ENCODE measurements at places on chromosomes 3 and 15.

- no peak for DNase-seq
Measured at GRCh38 chr3:62585861-62586260, 212.5 kb upstream of the FEZF2 start.

GRCh38 chr3:101876142-101876541, 26.8 kb downstream of the NFKBIZ start:
- no peak for DNase-seq

DNA sequence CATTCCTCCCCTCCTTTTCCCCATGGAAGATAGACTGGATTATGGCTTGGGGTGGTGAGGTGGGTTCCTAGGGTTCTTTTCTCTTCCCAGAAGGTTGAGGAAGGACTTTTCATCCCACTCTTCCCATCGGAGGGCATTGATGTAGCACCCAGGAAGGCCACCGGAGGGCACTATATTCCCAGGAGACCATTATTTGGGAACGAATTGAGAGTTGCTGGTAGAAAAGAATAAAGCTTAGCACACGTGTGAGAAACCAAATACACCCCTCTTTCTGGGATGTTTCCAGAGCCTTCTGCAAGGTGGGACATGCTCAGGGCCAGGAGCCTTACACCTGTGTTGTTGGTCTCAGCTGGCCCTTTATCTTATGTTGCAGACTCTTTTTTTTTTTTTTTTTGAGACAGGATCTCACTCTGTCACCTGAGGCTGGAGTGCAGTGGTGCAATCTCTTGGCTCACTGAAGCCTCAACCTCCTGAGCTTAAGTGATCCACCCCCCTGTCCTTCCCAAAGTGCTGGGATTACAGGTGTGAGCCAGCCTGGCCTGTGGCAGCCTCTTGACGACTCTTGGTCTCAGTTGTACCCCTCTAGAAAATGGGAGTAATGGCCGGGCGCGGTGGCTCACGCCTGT, 6.3 kb upstream of the CDC25A start:
- DNase-seq: peak; percentile 73

DNA sequence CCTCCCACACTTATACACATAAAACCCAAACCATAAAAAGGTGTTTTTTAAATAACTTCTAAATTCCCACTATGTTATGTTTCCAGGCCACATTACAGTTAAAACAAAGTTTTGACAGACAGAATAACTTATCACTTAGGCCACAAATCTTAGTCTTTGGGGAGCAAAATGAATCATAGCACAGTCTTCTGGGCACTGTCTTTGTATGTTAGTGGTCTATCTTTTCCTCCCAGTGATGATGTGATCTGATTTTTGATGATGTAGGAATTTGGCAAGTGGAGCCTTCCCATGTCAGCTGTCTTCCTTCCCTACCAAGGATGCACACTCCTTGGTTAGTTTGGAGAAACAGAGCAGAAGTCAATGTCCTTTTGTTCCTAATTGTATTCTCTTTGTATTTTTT, 67.3 kb downstream of the THSD4 start:
- DNase-seq: no peak

GRCh38 chr15:88428805-88429605, 38.2 kb downstream of the MRPL46 start:
- no peak for DNase-seq

DNA sequence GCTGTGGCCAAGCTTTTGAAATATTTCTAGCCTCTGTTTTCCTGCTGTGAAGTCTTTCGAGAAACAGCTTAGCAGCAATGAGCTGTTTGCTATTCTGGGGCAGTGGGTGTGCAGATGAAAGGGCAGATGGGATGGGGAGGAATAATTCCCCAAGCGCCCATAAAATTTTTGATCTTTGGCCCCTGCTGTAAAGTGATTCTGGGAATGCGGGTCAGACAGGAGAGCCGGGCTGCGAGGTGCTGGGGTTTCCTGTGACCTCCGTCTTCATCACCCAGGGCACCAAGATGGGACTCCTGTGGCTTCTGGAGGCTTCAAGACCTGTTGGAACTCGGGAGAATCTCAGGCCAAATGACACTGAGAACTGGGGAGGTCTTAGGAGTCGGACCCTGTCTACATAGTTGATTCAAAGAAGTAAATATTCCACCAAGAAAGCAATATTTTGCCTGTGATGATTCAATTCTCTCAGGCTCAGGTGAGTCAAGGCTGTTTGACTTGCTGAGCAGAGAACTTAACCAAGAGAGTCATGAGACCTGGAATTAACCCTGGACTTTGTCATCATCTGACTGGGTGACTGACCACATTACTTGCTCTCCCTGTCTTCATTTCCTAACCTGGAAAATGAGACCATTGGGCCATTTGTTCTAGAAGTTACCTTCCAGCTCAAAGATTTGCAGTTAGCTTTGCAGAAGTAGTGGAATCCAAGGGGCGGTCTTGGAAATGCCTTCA, 86.4 kb downstream of the POLR2M start:
- no peak for DNase-seq

DNA sequence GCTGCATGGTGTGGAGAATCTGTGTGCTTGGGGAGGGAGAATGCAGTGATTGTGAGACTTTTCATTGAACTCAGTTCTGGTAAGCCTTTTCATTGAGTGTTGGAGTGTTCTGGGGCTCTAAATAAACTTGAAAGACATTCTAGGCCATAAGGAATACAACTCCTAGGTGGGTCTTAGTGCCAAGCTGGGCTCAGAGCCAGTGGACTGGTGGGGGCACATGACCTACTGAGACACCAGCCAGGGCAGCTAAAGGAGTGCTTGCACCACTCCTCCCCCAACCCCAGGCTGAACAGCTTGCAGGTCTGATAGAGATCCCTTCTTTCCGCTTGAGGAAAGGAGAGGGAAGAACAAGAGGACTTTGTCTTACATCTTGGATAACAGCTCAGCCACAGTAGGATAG, 21.7 kb upstream of the KPNA4 start:
- DNase-seq: no peak

DNA sequence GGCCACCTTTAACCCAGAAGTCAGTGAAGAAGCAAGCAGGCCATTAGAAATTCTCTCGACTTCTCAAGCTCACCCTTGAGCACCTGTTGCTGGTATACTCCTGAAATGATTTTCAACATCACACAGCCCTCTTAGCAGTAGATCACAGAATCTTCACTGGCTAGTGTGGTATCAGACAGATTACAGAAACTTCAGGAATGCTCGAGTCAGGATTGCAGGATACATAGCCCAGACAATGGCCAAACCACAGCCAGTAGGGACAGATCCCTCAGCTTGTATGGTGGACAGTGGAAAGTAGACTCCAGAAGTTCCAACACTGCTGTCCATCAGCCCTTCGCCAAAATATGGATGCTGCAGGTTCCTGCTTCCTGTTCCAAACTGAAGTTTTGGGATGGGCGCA, 4.5 kb upstream of the KLHL40 start:
- no peak for DNase-seq

DNA sequence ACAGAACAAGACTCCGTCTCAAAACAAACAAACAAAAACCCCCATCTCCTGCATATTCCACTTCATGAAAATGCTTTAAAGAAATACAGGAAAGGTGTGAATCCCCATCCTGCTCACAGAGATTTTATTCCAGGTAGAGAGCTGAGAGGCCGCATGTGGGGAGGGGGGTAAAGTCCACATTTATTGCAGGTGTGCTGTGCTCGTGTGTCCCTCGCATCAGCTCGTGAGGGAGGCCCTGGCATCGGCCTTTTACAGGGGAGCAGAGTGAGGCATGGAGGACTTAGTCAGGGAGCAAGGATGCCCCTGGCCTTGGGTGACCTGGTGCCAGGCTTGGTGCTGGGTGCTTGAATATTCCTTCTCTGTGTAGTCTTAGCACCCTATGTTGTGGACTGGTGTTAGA, 413.5 kb upstream of the C2CD4B start:
- no peak for DNase-seq

DNA sequence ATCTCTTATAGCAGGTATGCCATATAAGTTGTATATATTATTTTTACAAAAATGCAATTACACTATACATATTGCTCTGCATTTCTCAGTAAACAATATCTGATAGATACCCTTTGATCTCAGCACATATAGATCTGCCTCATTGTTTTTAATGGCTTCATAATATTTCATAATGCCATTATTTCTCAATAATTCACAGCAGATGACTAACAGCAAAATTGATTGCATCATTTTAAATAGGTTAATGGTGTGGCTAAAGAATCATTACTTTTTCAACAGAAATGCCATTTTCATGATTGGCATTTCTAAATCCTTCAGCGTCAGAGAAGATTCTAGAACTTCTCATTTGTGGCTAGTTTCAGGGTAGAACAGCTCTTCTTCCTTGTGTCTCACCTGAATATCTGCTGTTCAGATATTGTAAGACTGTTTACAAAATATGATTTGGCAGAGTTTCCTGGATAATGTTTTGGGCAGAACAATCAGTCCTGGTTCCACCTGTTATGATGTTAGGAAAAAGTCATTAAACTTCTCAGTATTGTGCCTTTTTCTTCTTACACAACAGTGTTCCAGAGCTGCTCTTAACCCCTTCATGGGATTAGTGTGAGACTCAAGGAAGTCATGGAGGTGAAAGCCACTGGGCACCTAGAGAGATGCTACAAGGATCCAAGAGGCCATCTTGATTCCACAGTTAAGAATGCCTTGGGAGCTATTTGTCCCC, 397.6 kb upstream of the THBS1 start:
- DNase-seq: no peak

GRCh38 chr3:155631323-155632019, 113.4 kb downstream of the PLCH1 start:
- DNase-seq: no peak

DNA sequence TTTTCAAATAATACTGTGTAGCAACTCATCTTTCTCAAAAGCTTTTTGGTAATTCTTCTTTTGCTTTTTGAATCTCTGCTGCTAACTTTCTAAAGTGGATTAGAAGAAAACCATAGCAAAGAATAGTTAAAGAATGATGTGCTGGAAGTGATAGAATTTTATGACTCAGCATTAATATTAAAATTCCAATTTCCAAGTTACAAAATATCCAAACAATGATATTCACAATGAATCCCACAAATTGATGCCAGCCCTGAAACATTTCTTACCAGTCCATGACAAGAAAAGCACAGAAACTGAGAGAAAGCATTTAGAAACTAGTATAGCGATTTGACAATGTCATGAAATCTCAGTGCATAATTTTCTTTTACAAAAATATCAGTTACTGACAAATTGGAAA, 482.2 kb downstream of the RBMS3 start:
- DNase-seq: no peak

DNA sequence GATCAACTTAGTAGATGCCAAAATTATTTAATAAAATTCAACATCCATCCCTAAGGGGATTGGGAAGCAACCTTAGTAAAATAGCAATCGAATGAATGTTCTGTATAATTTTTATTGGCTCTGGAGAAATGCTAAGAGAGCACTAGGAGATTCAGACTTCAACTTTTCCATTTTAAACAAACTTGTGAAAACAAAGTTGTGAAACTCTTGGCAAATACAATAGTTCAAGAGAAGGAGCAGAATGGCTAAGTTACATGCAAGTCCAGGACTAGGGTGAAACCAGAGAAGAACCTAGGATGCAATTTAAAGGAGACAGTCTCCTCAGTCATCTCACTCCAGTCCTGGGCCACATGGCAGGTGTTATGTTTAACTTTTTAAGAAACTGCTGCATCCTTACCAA, 16.7 kb upstream of the ZNF280D start:
- DNase-seq: no peak

DNA sequence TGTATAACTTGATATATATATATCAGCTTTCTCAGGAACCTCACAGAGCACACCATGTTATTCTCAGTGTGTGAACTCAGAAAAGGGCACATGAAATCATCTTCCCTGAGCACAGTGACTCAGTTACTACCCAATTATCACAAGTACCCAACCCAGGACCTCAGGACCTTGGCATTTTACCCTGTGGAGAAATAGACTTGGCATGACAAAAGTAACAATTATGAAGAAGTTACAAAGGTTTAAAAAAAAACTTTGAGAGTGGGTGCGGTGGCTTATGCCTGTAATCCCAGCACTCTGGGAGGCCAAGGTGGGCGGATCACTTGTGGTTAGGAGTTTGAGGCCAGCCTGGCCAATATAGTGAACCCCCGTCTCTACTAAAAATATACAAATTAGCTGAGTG, 52.4 kb downstream of the ONECUT1 start:
- no peak for DNase-seq

DNA sequence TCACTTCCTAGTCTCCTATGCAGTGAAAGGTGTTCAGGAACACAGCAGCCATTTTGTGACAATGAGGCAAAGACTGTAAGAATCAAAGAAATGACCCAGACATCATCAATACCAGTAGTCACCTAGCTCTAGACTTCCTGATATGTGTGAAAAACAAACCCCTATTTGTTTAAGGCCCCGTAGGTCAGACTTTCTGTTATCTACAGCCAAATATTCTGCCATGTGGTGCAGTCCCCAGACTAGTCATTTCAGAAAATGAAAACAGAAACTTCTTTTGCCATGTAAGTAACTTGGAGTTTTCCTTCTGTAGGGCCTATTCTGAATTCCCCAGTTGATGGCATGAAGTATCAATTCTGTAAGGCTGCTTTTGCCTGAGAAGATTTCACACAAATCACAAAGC, 181.7 kb upstream of the SNTN start:
- DNase-seq: no peak

DNA sequence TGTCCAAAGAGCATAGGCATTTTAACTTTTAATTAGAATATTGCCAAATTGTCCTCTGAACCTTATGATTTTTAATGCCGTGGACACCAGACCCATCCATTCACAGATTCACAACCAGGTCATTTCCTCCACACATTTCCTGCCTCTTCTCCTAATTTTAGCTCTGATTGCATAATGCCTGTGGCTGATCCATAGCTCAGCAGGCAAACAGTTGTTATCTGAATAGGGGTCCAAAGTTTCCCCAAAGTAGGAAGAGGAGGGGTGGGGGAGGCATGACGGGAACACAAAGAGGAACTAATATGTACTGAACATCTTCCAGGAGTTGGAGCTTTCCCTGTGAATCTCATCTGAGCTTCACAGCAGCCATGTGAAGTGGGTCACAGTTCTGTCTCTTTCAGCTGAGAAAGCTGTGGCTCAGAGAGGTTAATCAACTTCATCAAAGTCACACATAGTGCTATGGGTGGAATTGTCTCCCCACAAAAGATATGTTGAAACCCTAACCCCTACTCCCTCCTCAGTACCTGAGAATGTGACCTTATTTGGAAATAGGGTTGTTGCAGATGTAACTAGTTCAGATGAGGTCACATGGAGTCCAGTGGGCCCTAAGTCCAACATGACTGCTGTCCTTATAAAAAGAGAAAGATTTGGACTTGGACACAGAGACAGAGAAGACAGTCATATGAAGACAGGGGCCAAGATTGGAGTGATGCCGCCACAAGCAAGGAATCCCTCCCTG, 106.7 kb upstream of the AGBL1 start:
- DNase-seq: no peak

DNA sequence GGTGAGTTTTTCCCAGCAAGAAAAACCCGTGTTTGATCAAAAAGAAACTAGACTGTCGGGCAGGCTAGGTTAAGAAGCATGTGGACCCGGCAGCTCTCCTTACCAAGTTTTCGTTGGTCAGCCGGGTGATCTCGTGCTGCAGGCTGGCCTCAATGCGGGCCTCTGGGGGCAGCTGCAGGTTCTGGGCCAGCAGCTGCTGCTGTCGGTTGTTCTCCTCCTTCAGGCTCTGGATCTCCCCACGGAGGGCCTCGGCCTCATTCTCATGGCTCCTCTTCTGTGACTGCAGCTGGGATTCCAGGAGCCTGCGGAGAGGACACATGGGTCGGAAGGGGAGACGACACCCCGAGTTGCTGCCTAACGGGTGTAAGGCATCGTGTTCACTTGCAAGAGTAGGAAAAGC, 44.5 kb upstream of the MYO5C start:
- DNase-seq: no peak

- peak; percentile 42 for DNase-seq
Measured at GRCh38 chr3:197003461-197004385, 25.9 kb downstream of the MELTF start.

Measured in RKO (cell line).